ENCODE measurements at places on chromosomes 13 and 19.

DNA sequence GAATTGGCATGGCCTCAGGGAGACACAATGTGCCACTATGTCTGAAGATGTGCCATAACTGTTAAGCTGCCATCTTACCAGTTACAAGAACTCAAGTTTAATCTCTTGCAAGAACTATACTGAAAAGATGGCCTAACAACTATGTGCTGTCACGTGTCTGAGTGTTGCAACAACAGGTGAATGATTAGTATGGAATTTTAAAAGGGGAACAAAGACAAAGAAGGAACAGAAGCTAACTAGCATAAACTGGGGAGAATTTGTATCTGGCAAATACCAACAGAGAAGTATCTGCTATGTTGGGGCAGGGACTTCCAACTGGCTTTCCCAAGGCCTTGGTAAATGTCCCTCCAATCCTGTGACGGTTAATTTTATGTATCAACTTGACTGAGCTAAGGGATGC, 11.5 kb upstream of the ACOD1 start:
- H3K4me1 ChIP-seq, result peaks cover 2% of the 10 kb centered on the region
- H3K27ac ChIP-seq, result no peak overlapping the region
- H3K27me3 ChIP-seq, result no peaks in the 10 kb centered on the region
- H3K4me3 ChIP-seq, result no peak overlapping the region
- peaks cover 6% of the 10 kb centered on the region for H3K36me3 ChIP-seq
- DNase-seq, result no peak

- no peak overlapping the region for H3K4me3 ChIP-seq
- H3K27me3 ChIP-seq, result peaks cover 8% of the 10 kb centered on the region
- H3K4me1 ChIP-seq, result peaks cover 30% of the 10 kb centered on the region
- peaks cover 7% of the 10 kb centered on the region for H3K36me3 ChIP-seq
These were observed 187.1 kb downstream of the KATNAL1 start for GRCh38 chr13:30120133-30120822.

DNA sequence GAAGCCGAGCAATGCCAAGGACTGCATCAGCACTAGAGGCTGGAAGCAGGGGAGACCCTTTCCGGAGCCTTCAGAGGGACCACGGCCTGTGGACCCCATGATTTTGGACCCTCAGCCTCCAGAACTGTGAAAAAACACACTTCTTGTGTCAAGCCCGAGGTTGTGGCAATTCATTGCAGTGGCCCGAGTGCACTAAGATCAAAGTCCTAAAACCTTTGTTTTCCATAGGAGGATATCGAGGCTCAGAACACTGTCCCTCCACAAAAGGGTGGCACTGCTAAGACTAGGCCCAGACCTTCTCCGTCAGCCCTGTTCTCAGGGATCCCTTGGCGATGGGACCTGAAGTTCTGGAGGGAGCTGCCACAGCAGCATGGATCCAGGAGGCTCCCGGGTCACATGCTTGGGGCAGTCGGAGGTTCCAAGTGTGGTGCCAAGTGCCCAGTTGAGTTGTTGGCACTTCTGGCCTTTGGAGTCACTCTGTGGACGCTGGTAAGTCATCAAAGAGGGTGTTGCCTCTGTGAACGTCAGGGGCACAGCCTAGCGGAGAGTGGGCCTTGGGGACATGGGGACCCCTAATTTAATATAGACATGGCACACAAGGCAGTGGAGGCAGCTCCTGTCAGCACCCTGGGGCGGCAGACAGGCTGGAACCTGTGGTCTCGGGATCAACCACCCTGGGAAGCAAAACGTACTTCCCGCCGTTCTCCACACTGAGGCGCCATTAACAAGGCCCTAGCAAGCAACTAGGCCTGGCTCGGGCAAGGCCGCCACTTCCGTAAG, 199.2 kb downstream of the COL4A1 start:
- peaks cover 4% of the 10 kb centered on the region for H3K4me1 ChIP-seq
- H3K27ac ChIP-seq, result no peak overlapping the region
- no peak overlapping the region for H3K4me3 ChIP-seq
- DNase-seq, result peak; percentile 44

DNA sequence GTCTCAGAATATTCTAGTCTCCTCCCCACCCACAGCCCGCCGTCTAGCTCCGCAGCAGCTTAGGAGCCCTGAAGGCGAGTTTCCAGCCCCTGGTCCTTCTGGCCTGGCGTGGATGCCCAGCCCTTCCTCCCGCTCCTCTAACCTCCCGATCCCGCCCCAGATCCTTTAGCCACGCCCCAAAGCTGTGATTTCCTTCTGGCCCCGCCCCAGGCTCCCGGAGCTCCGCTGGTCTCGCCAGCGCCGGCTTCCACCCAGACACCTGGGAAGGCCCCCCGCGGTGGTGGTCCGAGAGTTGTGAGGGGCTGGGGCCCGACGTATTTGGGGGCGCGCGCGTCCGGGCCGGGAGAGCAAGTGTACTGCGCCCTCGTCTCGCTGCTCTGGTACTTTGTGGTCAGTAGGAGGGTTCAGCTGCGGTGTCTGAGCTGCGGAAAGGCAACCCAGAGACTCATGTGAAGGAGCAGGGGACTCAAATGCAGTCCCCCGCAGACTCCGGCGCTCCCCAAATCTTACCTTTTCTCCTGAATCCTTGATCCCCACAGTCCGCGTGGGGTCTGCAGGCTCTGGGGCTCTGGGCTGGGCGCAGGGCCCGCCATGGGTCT, at the start of gene CGB7:
Gene CGB7, minus strand, starts transcription at position 114 of the 599 bp plus-strand sequence. CDS start 2,374 bp downstream, outside the sequence.
- peaks cover 17% of the 10 kb centered on the region for H3K27me3 ChIP-seq
- DNase-seq, result peak; percentile 81
- H3K4me1 ChIP-seq, result no peaks in the 10 kb centered on the region

DNA sequence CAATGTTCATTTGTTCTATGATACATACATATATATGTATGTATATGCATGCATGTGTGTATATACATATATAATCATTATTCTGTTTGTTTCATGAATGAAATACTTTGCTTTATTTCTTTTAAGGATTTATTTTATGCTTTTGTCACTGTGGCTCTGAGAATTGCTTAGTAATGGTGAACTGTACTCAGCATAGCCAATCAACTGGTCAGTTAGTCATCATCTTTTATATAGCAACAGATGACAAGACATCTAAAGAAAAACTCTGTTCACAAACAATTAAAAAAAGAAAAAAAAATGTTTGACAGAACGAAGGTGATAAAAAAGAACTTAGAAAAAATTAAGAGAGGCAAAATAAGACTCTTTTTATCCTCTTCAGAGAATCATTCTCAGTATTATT, 1440.3 kb downstream of the PCDH9 start:
- no peak overlapping the region for H3K4me3 ChIP-seq
- DNase-seq, result no peak
- no peak overlapping the region for H3K27ac ChIP-seq
- H3K36me3 ChIP-seq, result no peaks in the 10 kb centered on the region
- no peaks in the 10 kb centered on the region for H3K27me3 ChIP-seq

DNA sequence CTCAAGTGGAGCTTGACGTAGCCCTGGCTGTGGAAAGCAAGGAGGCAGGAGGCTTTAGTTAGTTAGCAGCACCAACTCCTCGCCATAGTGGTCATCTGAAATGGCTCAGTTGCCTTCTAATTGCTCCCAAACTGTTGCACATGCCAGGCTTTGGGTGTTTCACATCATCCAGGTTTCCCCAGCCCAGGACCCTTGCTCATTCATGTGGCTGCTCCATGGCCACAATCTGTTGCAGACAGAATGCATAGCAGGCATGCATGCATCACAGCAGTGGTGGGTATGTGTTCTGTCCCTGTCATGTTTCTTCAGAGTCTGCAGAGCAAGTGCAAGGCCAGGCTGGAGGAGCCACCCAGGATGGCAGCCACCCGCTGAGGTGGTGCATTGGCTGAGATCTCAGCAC, 407.6 kb downstream of the TSHZ3 start:
- DNase-seq, result no peak
- no peaks in the 10 kb centered on the region for H3K4me1 ChIP-seq
- no peak overlapping the region for H3K4me3 ChIP-seq
- peaks cover 2% of the 10 kb centered on the region for H3K27me3 ChIP-seq
- H3K27ac ChIP-seq, result no peak overlapping the region

- no peaks in the 10 kb centered on the region for H3K36me3 ChIP-seq
- H3K4me3 ChIP-seq, result no peak overlapping the region
- no peak overlapping the region for H3K27ac ChIP-seq
These were observed 97.8 kb downstream of the LHFPL6 start for GRCh38 chr13:39505151-39505550.

- no peak overlapping the region for H3K4me3 ChIP-seq
- no peak for DNase-seq
- H3K27ac ChIP-seq, result no peak overlapping the region
- peaks cover 11% of the 10 kb centered on the region for H3K36me3 ChIP-seq
- H3K4me1 ChIP-seq, result no peaks in the 10 kb centered on the region
These were observed 322.5 kb upstream of the ZNF507 start for GRCh38 chr19:32022731-32023563.

DNA sequence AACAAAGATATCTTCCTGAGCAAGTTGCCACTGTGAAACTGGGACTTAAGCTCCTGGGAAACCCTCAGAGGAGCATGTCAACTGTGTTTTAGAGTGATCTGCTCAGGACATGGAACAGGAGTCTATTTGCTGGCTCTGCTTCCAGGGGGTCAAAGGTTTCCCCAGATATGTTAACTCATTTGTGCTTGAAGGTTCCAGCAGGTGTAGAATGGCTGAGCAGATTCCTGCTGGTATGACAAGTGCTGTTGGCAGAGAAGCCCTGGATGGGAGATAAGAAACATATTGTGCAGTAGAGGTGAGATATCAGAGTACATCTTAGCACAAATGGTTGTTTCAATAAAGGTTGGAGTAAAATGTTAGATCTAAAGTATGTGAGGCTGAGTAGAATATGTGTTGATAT, 282.7 kb upstream of the DACH1 start:
- H3K4me1 ChIP-seq, result no peaks in the 10 kb centered on the region
- H3K4me3 ChIP-seq, result no peak overlapping the region
- H3K36me3 ChIP-seq, result no peaks in the 10 kb centered on the region
- DNase-seq, result no peak

DNA sequence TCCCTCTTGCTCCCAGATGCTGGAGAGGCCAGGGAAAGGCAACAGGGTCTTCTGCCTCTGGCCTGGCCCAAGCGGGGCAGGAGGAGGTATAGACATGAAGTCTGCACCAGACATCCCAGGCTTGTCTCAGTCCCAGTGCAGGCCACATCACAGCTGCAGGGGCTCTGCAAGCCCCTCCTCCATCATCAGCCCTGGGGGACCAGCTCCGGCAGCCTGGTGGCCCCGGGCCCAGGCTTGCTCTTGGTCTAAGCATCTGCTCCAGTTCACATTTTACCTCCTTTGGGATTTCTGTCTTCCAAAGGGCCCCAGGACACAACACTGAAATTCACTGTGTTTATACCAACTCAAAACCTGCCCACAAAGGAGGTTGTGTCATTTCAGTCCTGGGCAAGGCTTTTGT, 359.4 kb downstream of the ZNF536 start:
- no peak overlapping the region for H3K27ac ChIP-seq
- H3K4me3 ChIP-seq, result no peak overlapping the region
- DNase-seq, result no peak
- H3K27me3 ChIP-seq, result peaks cover 7% of the 10 kb centered on the region
- H3K4me1 ChIP-seq, result peaks cover 29% of the 10 kb centered on the region
- no peaks in the 10 kb centered on the region for H3K36me3 ChIP-seq

- peaks cover 20% of the 10 kb centered on the region for H3K36me3 ChIP-seq
- no peak overlapping the region for H3K27ac ChIP-seq
- peaks cover 11% of the 10 kb centered on the region for H3K4me1 ChIP-seq
- no peaks in the 10 kb centered on the region for H3K27me3 ChIP-seq
- H3K4me3 ChIP-seq, result no peak overlapping the region
These were observed 4.4 kb upstream of the LILRA5 start for GRCh38 chr19:54317108-54317964.

- no peak overlapping the region for H3K27ac ChIP-seq
- DNase-seq, result no peak
- H3K4me3 ChIP-seq, result no peak overlapping the region
- no peaks in the 10 kb centered on the region for H3K27me3 ChIP-seq
- H3K36me3 ChIP-seq, result no peaks in the 10 kb centered on the region
These were observed 9.0 kb upstream of the ATP11A start for GRCh38 chr13:112680741-112681360.

GRCh38 chr13:41978007-41978406, 17.1 kb upstream of the VWA8 start:
- no peak overlapping the region for H3K4me3 ChIP-seq
- H3K27me3 ChIP-seq, result no peaks in the 10 kb centered on the region
- H3K36me3 ChIP-seq, result no peaks in the 10 kb centered on the region
- DNase-seq, result no peak

- no peaks in the 10 kb centered on the region for H3K4me1 ChIP-seq
- no peaks in the 10 kb centered on the region for H3K36me3 ChIP-seq
- H3K27me3 ChIP-seq, result peaks cover 3% of the 10 kb centered on the region
- H3K4me3 ChIP-seq, result no peak overlapping the region
These were observed 246.1 kb downstream of the UQCRFS1 start for GRCh38 chr19:28966737-28967399.

GRCh38 chr13:99367663-99368448, 60.7 kb upstream of the GPR183 start:
- no peaks in the 10 kb centered on the region for H3K36me3 ChIP-seq
- no peak overlapping the region for H3K27ac ChIP-seq
- no peak overlapping the region for H3K4me3 ChIP-seq
- peaks cover 3% of the 10 kb centered on the region for H3K27me3 ChIP-seq

DNA sequence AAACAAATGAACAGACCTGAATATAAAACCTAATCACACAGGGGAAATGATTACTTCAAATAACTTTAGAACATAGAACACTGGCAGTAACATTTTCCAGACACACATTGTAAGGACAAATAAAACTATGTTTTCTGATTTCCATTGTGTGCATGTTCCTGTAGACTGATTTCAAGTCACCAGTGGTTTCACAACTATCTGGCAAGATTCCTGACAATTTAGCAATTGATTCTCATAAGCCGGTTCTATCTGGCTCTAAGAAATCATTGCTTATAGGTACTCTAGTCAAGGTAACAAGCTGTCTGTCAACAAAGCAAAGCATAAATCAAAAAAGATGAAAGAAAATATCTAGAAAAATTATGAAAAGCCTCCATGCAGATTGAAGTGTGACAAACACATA, 19.6 kb upstream of the PCCA start:
- no peak overlapping the region for H3K4me3 ChIP-seq
- no peak for DNase-seq
- no peak overlapping the region for H3K27ac ChIP-seq
- no peaks in the 10 kb centered on the region for H3K27me3 ChIP-seq
- no peaks in the 10 kb centered on the region for H3K36me3 ChIP-seq

- H3K27me3 ChIP-seq, result peaks cover 12% of the 10 kb centered on the region
- DNase-seq, result no peak
- peaks cover 7% of the 10 kb centered on the region for H3K4me1 ChIP-seq
- H3K27ac ChIP-seq, result no peak overlapping the region
These were observed 502 bp downstream of the VRK3 start for GRCh38 chr19:50024719-50025021.

- H3K36me3 ChIP-seq, result peaks cover 5% of the 10 kb centered on the region
- peaks cover 3% of the 10 kb centered on the region for H3K27me3 ChIP-seq
These were observed 12.5 kb downstream of the RAP2A start for GRCh38 chr13:97446448-97446847.

GRCh38 chr13:83716121-83716520, 166.2 kb downstream of the SLITRK1 start:
- H3K4me1 ChIP-seq, result no peaks in the 10 kb centered on the region
- no peak overlapping the region for H3K4me3 ChIP-seq
- no peak for DNase-seq

DNA sequence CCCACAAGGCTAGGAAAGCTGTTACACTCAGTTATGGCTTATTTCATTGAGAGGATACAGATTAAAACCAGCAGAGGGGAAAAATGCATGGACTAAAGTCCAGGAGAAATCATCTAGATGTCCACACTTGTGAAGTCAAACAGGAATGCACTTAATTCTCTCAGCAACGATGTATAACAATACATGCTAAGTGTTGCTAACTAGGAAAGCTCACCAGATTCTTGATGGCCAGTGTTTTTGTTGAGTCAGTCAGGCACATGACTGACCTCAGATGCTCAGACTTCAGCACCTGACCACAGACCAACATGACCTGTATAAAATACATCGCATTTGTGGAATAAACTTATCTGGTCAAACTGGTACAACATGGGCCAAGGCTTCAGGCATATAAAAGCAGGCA, 470.2 kb upstream of the PRR20A start:
- DNase-seq, result no peak
- H3K27me3 ChIP-seq, result no peaks in the 10 kb centered on the region
- no peak overlapping the region for H3K27ac ChIP-seq
- H3K4me1 ChIP-seq, result no peaks in the 10 kb centered on the region
- H3K36me3 ChIP-seq, result no peaks in the 10 kb centered on the region
- no peak overlapping the region for H3K4me3 ChIP-seq
